Activated CD8-positive, alpha-beta memory T cell treated with anti-CD3 and anti-CD28 coated beads for 1 hour (primary cell): ENCODE measurements at places on chromosomes 2 and 18.

GRCh38 chr18:79961527-79962291 lies 2.7 kb upstream of the HSBP1L1 start:
- DNase-seq, result no peak

GRCh38 chr18:9429662-9429993 lies 45.7 kb upstream of the RALBP1 start:
- no peak for DNase-seq

DNA sequence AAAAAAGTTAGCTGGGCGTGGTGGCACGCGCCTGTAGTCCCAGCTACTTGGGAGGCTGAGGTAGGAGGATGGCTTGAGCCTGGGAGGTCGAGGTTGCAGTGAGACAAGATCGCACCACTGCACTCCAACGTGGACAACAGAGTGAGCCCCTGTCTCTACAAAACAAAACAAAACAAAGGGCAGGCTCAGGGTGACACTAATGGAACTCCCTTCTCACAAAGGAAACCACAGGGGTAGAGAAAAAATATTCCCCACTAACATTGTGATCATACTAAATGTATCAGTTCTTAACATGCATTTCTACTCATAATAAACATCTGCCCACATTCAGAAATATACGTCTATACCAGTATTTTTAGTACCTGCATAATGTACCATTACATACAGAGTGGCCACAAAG lies 21.1 kb downstream of the STAM2 start:
- no peak for DNase-seq

GRCh38 chr18:48806551-48807261 lies 144.1 kb downstream of the SMAD7 start:
- DNase-seq, result no peak

- DNase-seq, result no peak
Observed at GRCh38 chr2:142756430-142756829, 121.0 kb upstream of the KYNU start.

- peak; percentile 82 for DNase-seq
Observed at GRCh38 chr2:169584005-169584877, at the start of gene PPIG. Gene PPIG, plus strand, starts transcription at chr2:169584351. Its CDS starts 19,691 bp downstream, at chr2:169604042.

- DNase-seq, result no peak
Observed at GRCh38 chr2:19847486-19847885, 54.3 kb downstream of the TTC32 start.

- no peak for DNase-seq
Observed at GRCh38 chr2:27102329-27102728, 15.8 kb downstream of the KHK start.
